Neural progenitor cell (in vitro differentiated cells): ENCODE measurements at places on chromosomes 3 and 15. TPM values are rescaled to one million over a fixed set of nuclear protein-coding genes. Genes with fewer than 3 reads are reported as not detected.

ALDH1A2 gene
- 30.8 and 52.5 TPM in 2 replicates for total RNA-seq

GRCh38 chr3:178300441-178300959 is 235.7 kb upstream of the KCNMB2 start:
- DNase-seq = no peak
- no peaks in the 10 kb centered on the region for H3K27me3 ChIP-seq
- no peaks in the 10 kb centered on the region for H3K36me3 ChIP-seq

DNA sequence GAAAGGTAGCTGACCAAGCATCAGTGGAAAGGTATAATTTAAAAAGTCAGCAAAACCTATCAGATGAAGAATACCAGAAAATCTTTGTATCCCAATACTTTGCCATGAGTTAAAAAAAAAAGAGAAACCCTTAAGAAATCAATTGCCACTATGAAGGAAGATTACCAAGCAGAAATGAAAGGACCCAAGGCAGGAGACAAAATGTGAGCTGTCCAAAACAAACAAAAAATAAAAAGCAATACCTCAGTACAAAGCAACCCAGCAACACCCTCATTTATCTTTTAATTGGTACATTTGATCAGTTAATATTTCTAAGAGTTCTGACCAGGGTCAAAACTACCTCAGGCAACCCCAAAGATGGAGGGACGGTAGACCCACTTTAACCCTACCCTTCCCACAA is 65.3 kb downstream of the MOBP start:
- no peak overlapping the region for H3K27ac ChIP-seq
- no peaks in the 10 kb centered on the region for H3K4me1 ChIP-seq
- no peaks in the 10 kb centered on the region for H3K36me3 ChIP-seq
- DNase-seq = no peak

C3orf20 gene
- not detected in 2 replicates for total RNA-seq

- H3K4me3 ChIP-seq = no peak overlapping the region
- peaks cover 31% of the 10 kb centered on the region for H3K27me3 ChIP-seq
- no peak for DNase-seq
- no peaks in the 10 kb centered on the region for H3K36me3 ChIP-seq
These were observed 14.5 kb downstream of the IGDCC3 start for GRCh38 chr15:65363306-65363705.

GRCh38 chr3:134998855-134999254 is 203.8 kb downstream of the EPHB1 start:
- H3K27me3 ChIP-seq = no peaks in the 10 kb centered on the region
- H3K4me1 ChIP-seq = no peaks in the 10 kb centered on the region

BFSP2 gene
- not detected in 2 replicates for total RNA-seq

RNF13 gene
- 23.2 and 45.2 TPM in 2 replicates for total RNA-seq

- no peaks in the 10 kb centered on the region for H3K27me3 ChIP-seq
- no peak overlapping the region for H3K27ac ChIP-seq
- no peak overlapping the region for H3K4me3 ChIP-seq
- no peaks in the 10 kb centered on the region for H3K36me3 ChIP-seq
- no peaks in the 10 kb centered on the region for H3K4me1 ChIP-seq
These were observed 157.2 kb upstream of the IL12A start for GRCh38 chr3:159831466-159831865.

GNAT1 gene
- total RNA-seq = 0.03 TPM in 1 of 2 replicates, not detected in the other

PAQR5 gene
- total RNA-seq = 1.1 and 1.4 TPM in 2 replicates

- H3K27ac ChIP-seq = no peak overlapping the region
- DNase-seq = no peak
- H3K27me3 ChIP-seq = no peaks in the 10 kb centered on the region
- peaks cover 27% of the 10 kb centered on the region for H3K4me1 ChIP-seq
- H3K36me3 ChIP-seq = no peaks in the 10 kb centered on the region
- no peak overlapping the region for H3K4me3 ChIP-seq
These were observed 94.9 kb upstream of the STRIT1 start for GRCh38 chr3:155388417-155388816.

DNA sequence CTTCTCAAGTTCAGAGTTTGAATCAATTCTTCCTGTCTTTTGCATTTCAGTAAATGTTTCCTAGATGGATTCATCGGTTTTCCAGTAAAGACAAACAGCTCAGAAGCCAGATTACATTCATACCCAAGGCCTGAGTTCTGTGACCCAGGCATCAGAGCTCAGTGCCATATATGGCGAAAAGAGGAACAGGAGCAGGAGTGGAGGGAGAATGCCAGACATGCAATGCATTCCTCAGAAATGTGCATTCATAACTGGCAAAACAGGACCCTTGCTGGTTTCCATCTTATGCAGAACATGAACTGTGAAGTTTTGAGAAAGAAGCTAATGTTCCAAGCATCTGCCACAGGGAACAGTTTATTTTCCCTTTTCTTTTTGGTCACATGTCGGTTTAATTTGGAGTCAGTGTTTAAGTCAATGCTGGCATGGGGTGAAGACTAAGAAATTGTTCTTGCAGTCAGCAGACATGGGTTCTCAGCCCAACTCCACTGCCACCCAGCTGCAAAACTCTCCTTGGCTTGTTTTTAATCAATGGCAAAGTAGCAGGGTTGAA is 116.5 kb downstream of the LPP start:
- no peaks in the 10 kb centered on the region for H3K36me3 ChIP-seq
- H3K27ac ChIP-seq = no peak overlapping the region
- no peak for DNase-seq
- H3K4me1 ChIP-seq = peaks cover 25% of the 10 kb centered on the region

- no peak for DNase-seq
- H3K36me3 ChIP-seq = no peaks in the 10 kb centered on the region
- no peaks in the 10 kb centered on the region for H3K27me3 ChIP-seq
- no peaks in the 10 kb centered on the region for H3K4me1 ChIP-seq
These were observed 298.1 kb upstream of the NECTIN3 start for GRCh38 chr3:110773413-110773954.

GRCh38 chr3:63900010-63900409 is 12.2 kb downstream of the SCAANT1 start:
- no peak overlapping the region for H3K27ac ChIP-seq
- H3K4me3 ChIP-seq = no peak overlapping the region
- H3K27me3 ChIP-seq = no peaks in the 10 kb centered on the region
- DNase-seq = no peak
- H3K36me3 ChIP-seq = no peaks in the 10 kb centered on the region
- H3K4me1 ChIP-seq = peaks cover 10% of the 10 kb centered on the region

FBXL22 gene
- 0.43 and 0.71 TPM in 2 replicates for total RNA-seq

DNA sequence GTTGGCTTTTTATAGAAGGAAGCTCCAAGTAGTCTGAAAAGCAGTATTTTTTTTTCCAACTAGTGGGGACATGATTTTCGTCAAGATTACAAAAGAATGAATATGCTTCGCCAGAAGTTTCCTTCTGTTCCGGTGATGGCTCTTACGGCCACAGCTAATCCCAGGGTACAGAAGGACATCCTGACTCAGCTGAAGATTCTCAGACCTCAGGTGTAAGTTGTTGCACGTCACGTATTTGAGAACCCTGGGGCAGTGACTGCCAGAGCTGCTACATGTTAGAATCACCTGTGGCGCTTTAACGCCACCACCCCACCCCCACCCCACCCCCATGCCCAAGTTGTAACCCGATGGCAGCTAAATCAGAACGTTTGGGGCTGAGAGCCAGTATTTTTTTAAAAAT is 52.2 kb downstream of the BLM start:
- H3K27ac ChIP-seq = no peak overlapping the region
- no peak overlapping the region for H3K4me3 ChIP-seq
- no peaks in the 10 kb centered on the region for H3K4me1 ChIP-seq
- no peak for DNase-seq
- no peaks in the 10 kb centered on the region for H3K27me3 ChIP-seq
- H3K36me3 ChIP-seq = peaks cover 9% of the 10 kb centered on the region

CPN2 gene
- total RNA-seq = not detected in 2 replicates

- no peaks in the 10 kb centered on the region for H3K27me3 ChIP-seq
- DNase-seq = no peak
- H3K4me3 ChIP-seq = no peak overlapping the region
- H3K4me1 ChIP-seq = no peaks in the 10 kb centered on the region
These were observed 112.6 kb upstream of the RNF7 start for GRCh38 chr3:141625506-141625905.

- no peaks in the 10 kb centered on the region for H3K27me3 ChIP-seq
- DNase-seq = no peak
- no peak overlapping the region for H3K4me3 ChIP-seq
These were observed 248.5 kb upstream of the TGFBR2 start for GRCh38 chr3:30357897-30358296.

RBP2 gene
- not detected in 2 replicates for total RNA-seq

VPS33B gene
- total RNA-seq = 13.0 and 13.9 TPM in 2 replicates

AADACL2 gene
- total RNA-seq = not detected in 2 replicates

CPLX3 gene
- total RNA-seq = not detected in 2 replicates

DNA sequence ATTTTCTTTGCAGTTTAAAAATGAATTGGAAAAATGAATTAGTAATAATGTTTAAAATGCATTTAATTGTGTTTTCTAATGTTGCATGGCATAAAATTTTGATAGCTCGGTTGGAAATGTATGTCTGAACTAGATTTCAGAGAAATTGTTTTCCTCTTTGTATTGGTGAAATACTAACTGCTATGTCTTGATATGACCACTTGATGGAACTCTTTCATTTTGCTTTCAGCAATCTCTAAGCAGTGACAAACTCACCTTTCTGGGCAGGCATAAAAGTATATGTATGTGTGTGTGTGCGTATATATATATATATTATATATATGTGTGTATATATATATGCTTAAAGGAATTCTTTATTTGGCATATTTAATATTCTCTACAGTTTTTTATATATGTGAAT is 239.3 kb upstream of the ZNF717 start:
- peak; percentile 36 for DNase-seq
- H3K4me1 ChIP-seq = no peaks in the 10 kb centered on the region
- no peaks in the 10 kb centered on the region for H3K27me3 ChIP-seq
- H3K27ac ChIP-seq = no peak overlapping the region
- no peaks in the 10 kb centered on the region for H3K36me3 ChIP-seq
